Activated naive CD4-positive, alpha-beta T cell treated with anti-CD3 and anti-CD28 coated beads for 36 hours (primary cell): ENCODE measurements at places on chromosomes 1 and 21. TPM values are rescaled to one million over a fixed set of nuclear protein-coding genes. Genes with fewer than 3 reads are reported as not detected.
A peak's percentile ranks its signal among the peaks of the same experiment; 100 is the strongest.

DNA sequence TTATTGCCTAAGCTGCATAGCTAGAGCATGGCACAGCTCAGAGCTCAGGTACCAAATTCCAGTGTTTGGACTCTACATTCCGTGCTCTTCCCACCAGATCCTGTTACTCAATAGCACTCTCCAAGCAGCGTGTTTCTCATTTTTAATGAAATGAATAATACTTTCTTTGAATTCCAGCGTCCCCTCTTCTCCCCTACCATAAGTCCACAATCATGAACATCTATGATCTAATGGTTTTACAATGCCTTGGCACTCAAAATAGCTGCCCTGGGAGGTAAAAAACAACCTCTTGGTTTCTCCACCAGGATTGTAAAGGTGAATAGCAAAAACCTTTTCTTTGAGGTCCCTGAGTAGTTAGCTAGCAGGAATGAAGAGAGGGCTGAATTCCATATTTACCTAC, 480.0 kb upstream of the PKN2 start:
- H3K27me3 ChIP-seq = no peaks in the 10 kb centered on the region
- DNase-seq = no peak
- H3K4me3 ChIP-seq = no peak overlapping the region
- no peaks in the 10 kb centered on the region for H3K36me3 ChIP-seq
- no peak overlapping the region for H3K27ac ChIP-seq

- no peak overlapping the region for H3K27ac ChIP-seq
- H3K4me1 ChIP-seq = no peaks in the 10 kb centered on the region
- no peak for DNase-seq
- no peaks in the 10 kb centered on the region for H3K36me3 ChIP-seq
- H3K27me3 ChIP-seq = no peaks in the 10 kb centered on the region
- H3K4me3 ChIP-seq = no peak overlapping the region
Observed at GRCh38 chr21:27152996-27153395, 186.1 kb upstream of the ADAMTS5 start.

CNR2 gene
- not detected for total RNA-seq

SOD1 gene
- total RNA-seq = 297 TPM

- no peaks in the 10 kb centered on the region for H3K4me1 ChIP-seq
- H3K27me3 ChIP-seq = peaks cover 4% of the 10 kb centered on the region
- H3K27ac ChIP-seq = no peak overlapping the region
- H3K4me3 ChIP-seq = no peak overlapping the region
Observed at GRCh38 chr1:50257940-50258685, 149.4 kb downstream of the ELAVL4 start.

TRIM62 gene
- total RNA-seq = 1.5 TPM

- peaks cover 39% of the 10 kb centered on the region for H3K36me3 ChIP-seq
- H3K4me1 ChIP-seq = peaks cover 8% of the 10 kb centered on the region
- H3K27me3 ChIP-seq = no peaks in the 10 kb centered on the region
- H3K27ac ChIP-seq = no peak overlapping the region
- DNase-seq = no peak
Observed at GRCh38 chr1:46647611-46648010, 20.6 kb downstream of the ATPAF1 start.

DNA sequence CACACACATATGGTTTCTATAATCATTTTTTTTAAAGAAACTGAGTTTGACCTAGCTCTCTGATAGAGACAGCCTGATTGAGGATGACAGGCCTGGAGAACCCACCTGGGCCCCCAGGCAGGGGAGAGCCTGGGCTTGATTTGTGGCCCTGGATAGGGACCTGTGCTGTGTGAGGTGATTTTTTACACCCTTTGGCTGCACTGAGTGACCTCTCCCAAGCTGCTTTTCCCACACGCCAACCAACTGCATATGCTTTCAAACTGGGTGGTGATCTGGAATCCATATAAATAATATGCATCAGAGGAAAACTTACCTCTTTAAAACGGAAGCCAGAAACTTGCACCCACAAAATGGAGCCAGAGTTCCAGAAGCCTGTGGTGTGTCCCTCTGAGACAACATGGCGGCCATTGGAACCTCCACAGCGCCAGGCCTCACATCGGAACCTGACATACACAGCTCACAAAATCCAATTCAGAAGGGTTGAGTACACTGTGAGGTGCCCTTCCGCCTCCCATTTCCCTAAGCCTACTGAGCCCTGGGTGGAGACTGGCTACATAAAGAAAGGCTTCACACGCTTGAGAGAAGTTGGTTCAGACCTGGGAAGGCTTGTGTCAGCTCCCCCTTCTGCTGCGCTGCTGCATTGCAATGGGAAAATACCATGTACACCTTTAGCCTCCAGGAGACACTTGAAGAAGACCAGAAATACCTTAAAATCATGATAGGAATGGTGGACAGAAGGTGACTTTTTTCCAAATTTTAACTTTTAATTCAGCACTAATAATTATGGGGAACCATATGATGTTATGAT, 160.7 kb downstream of the HHIPL2 start:
- no peak overlapping the region for H3K4me3 ChIP-seq
- peaks cover 7% of the 10 kb centered on the region for H3K4me1 ChIP-seq
- no peaks in the 10 kb centered on the region for H3K36me3 ChIP-seq
- no peak overlapping the region for H3K27ac ChIP-seq
- peak; percentile 10 for DNase-seq
- no peaks in the 10 kb centered on the region for H3K27me3 ChIP-seq

DNA sequence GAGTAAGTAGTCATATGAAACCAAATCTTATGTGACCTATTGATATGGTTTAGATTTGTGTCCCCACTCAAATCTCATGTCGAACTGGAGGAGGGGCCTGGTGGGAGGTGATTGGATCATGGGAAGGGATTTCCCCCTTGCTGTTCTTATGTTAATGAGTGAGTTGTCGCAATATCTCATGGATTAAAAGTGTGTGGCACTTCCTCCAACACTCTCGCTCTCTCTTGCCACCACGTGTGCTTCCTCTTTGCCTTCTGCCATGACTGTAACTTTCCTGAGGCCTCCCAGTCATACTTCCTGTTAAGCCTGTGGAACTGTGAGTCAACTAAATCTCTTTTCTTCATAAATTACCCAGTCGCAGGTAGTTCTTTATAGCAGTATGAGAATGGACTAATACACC, 241.2 kb downstream of the RGS7 start:
- H3K4me3 ChIP-seq = no peak overlapping the region
- no peak overlapping the region for H3K27ac ChIP-seq
- DNase-seq = no peak
- H3K27me3 ChIP-seq = no peaks in the 10 kb centered on the region

MAN1C1 gene
- total RNA-seq = 6.3 TPM

GRCh38 chr1:67687198-67687545, 2.2 kb downstream of the GADD45A start:
- DNase-seq = no peak
- H3K4me1 ChIP-seq = peaks cover 43% of the 10 kb centered on the region
- no peaks in the 10 kb centered on the region for H3K27me3 ChIP-seq
- peaks cover 22% of the 10 kb centered on the region for H3K36me3 ChIP-seq
- peak overlapping the region; percentile 92 for H3K27ac ChIP-seq

GRCh38 chr1:89369331-89369730, 5.5 kb downstream of the GBP6 start:
- peaks cover 2% of the 10 kb centered on the region for H3K4me1 ChIP-seq
- H3K36me3 ChIP-seq = peaks cover 4% of the 10 kb centered on the region
- H3K27me3 ChIP-seq = no peaks in the 10 kb centered on the region
- no peak overlapping the region for H3K27ac ChIP-seq

DNA sequence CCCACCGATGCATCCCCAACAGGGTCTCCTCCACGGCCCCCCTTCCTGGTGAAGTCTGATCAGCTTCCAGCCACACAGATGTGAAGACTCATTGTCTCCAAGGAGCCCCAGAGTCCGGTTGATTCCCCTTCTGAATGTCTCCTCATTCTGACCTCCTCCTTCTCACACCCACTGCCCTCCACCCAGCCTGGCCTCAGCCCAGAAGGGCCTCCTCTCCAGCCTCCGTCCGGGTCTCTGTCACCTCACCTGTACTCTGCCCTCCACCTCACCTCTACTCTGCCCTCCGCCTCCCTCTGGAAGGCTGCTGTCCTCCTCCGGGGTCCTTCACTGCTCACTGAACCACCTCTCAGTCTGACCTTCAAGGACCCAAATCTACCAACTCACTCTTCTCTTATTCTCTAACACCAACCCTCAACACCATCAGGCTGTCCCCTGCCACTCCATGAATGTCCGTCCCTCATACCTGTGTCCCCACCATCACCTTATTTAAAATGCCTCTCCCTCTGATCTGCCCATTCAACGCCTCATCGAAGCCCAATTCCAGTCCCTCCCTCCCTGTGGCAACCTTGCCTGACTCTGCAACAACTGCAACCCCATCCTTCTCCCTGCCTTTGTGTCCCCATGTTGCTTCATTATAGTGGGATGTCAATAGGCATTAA, 201.2 kb downstream of the TOMM20 start:
- peak overlapping the region; percentile 39 for H3K4me3 ChIP-seq
- peaks cover 55% of the 10 kb centered on the region for H3K4me1 ChIP-seq
- DNase-seq = no peak
- H3K27ac ChIP-seq = peak overlapping the region; percentile 75
- H3K36me3 ChIP-seq = no peaks in the 10 kb centered on the region

GRCh38 chr1:66439031-66439740, 94.8 kb upstream of the SGIP1 start:
- H3K36me3 ChIP-seq = no peaks in the 10 kb centered on the region
- peak overlapping the region; percentile 19 for H3K4me3 ChIP-seq
- H3K4me1 ChIP-seq = peaks cover 45% of the 10 kb centered on the region
- H3K27me3 ChIP-seq = no peaks in the 10 kb centered on the region
- DNase-seq = no peak

- DNase-seq = peak; percentile 19
- peaks cover 28% of the 10 kb centered on the region for H3K4me1 ChIP-seq
- H3K36me3 ChIP-seq = peaks cover 13% of the 10 kb centered on the region
- H3K27me3 ChIP-seq = no peaks in the 10 kb centered on the region
- peak overlapping the region; percentile 83 for H3K4me3 ChIP-seq
Observed at GRCh38 chr1:156591181-156591431, 470 bp upstream of the NAXE start.

DNA sequence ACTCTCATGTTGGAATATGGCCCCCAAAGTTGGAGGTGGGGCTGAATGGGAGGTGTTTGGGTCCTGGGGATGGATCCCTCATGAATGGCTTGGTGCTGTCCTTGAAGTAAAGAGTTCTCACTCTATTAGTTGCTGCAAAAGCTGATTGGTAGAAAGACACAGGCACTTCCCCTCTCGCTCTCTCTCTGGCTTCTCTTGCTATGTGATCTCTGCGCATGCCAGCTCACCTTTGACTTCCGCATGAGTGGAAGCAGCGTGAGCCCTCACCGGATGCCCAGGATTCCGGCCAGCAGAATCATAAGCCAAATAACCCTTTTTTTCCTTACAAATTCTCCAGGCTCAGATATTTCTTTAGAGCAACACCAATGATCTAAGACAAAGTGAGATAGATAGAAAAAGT, 20.9 kb upstream of the CCSAP start:
- H3K4me1 ChIP-seq = no peaks in the 10 kb centered on the region
- no peak overlapping the region for H3K27ac ChIP-seq
- DNase-seq = no peak
- no peak overlapping the region for H3K4me3 ChIP-seq

CD5L gene
- not detected for total RNA-seq

GRCh38 chr1:183936791-183937190, 100.7 kb downstream of the COLGALT2 start:
- H3K36me3 ChIP-seq = no peaks in the 10 kb centered on the region
- no peak overlapping the region for H3K27ac ChIP-seq
- DNase-seq = no peak
- H3K27me3 ChIP-seq = no peaks in the 10 kb centered on the region
- H3K4me1 ChIP-seq = no peaks in the 10 kb centered on the region
- no peak overlapping the region for H3K4me3 ChIP-seq

NOS1AP gene
- 0.33 TPM for total RNA-seq

GRCh38 chr21:40924641-40925040, 77.7 kb upstream of the DSCAM start:
- H3K27ac ChIP-seq = no peak overlapping the region
- no peaks in the 10 kb centered on the region for H3K4me1 ChIP-seq
- no peaks in the 10 kb centered on the region for H3K36me3 ChIP-seq
- H3K4me3 ChIP-seq = no peak overlapping the region

FABP3 gene
- not detected for total RNA-seq

DNA sequence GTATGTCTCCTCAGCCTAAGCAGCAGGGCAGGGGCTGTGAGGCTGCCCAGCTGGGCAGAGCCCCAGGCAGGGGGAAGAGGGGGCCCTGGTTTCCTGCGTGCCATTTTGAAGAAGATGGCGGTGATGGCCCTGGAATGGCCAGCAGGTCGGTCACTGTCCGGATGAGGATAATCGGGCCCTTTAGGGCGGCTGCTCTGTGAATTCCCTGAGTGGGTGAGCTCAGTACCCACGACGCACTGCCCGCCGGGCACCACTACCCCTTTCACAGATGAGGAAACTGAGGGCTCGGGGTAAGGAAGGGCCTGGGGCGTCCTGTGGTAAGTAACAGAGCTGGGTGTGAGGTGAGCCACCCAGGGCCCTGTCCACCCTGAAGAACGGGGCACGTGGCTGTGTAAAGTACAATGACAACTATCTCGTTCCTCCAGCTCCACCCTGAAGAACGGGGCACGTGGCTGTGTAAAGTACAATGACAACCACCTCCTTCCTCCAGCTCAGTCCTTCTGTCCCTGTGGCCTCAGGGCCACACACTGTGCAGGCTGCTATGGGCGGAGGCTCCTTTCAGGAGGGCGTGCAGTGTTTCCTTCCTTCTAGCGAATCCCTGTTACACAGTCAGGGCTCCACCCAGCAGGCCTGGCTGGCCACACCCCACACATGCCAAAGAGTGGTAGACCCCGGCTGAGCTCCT, 23.2 kb downstream of the ITGB2 start:
- peaks cover 9% of the 10 kb centered on the region for H3K4me1 ChIP-seq
- no peak overlapping the region for H3K27ac ChIP-seq
- H3K36me3 ChIP-seq = peaks cover 34% of the 10 kb centered on the region
- H3K4me3 ChIP-seq = no peak overlapping the region
- no peaks in the 10 kb centered on the region for H3K27me3 ChIP-seq
- no peak for DNase-seq

- H3K27me3 ChIP-seq = peaks cover 7% of the 10 kb centered on the region
- H3K4me1 ChIP-seq = no peaks in the 10 kb centered on the region
- H3K36me3 ChIP-seq = no peaks in the 10 kb centered on the region
- no peak overlapping the region for H3K4me3 ChIP-seq
- no peak for DNase-seq
Observed at GRCh38 chr1:30321996-30322858, 401.2 kb downstream of the MATN1 start.

GRCh38 chr1:235513495-235514366, 9.5 kb upstream of the B3GALNT2 start:
- H3K4me1 ChIP-seq = no peaks in the 10 kb centered on the region
- no peak overlapping the region for H3K27ac ChIP-seq
- no peaks in the 10 kb centered on the region for H3K27me3 ChIP-seq
- peak; percentile 54 for DNase-seq

- no peaks in the 10 kb centered on the region for H3K27me3 ChIP-seq
- peaks cover 8% of the 10 kb centered on the region for H3K4me1 ChIP-seq
- H3K4me3 ChIP-seq = no peak overlapping the region
- DNase-seq = no peak
- H3K27ac ChIP-seq = no peak overlapping the region
Observed at GRCh38 chr1:117104986-117105385, 16.6 kb downstream of the TRIM45 start.

DNA sequence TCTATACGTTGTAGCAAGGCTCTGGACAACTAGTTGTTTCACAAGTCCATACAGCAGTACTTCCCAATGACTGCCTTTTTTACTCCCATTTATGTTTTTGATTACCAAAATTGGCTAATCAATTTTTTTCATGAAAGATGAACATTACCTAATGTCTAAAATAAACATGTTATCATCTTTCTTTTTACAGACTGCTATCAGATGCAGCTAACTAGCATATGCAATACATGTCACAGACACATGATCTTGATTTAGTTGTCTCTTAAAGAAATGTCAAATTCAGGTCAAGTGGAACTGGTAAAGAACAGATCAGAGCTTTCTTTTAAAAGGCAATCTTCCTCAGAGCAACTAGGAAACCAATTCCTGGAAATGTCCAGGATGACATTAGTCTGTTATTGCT, 630 bp upstream of the DBT start:
- H3K36me3 ChIP-seq = no peaks in the 10 kb centered on the region
- no peak overlapping the region for H3K27ac ChIP-seq
- DNase-seq = no peak
- peaks cover 16% of the 10 kb centered on the region for H3K4me1 ChIP-seq
